ENCODE measurements at places on chromosomes 7 and 10.

DNA sequence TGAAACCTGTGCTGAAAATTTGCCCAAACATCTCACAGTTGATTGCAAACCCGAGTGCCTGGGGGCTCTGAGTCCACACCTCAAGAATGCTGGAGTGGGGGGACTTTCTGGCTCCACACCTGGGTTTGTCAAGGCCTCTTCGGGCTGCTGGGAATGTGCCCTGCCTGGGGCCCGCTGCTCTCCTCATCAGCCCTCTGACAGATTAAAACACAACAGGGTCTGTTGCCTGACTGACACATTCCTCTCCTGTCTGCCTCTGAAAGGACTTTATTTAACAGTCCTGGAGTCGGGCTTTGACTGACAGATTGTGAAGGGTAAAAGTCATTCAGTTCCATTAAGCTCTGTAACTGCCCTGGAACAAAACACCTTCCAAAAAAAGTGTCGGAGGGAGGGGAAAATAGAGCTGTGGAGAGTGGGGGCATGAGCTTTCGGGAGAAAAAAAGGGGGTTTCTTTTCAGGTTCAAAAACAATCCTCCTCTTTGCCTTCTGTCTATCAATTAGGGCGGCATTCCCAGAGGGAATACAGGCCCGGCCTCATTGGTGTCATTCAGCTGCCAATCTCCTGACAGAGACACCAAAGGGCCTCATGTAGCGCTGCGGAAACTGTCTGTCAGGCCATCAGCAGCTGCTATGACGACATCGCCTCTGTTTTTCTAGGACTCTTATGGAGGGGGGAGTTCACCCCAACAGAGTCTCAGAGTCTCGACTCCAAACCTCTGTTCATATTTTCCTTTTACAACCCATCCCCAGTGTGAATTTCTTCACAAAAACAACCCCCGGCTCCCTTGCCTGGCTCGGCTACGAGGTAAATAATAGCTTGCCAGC, 398.8 kb upstream of the NFE2L3 start:
- DNase-seq = no peak

GRCh38 chr7:82057476-82057875, 287.6 kb upstream of the HGF start:
- DNase-seq = no peak

DNA sequence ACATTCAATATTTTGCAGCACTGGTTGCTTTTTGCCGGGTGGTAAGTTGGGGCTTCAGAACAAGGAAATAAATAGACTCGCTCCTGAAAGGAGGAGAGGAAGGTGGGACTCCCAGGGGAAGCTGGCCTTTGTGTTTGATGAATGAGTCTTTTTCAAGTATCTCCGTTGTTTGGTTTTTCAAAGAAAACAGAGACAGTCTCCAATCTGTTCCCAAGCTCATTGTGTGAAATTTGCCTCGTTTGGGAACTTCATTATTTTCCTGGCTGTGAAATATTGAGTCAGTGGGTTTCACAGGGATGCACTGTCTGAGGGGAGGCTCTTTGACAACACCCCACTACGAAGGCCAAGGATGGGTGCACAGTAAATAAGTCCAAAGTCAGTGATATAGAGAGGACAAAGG, 38.7 kb upstream of the KIAA1217 start:
- DNase-seq = no peak

DNA sequence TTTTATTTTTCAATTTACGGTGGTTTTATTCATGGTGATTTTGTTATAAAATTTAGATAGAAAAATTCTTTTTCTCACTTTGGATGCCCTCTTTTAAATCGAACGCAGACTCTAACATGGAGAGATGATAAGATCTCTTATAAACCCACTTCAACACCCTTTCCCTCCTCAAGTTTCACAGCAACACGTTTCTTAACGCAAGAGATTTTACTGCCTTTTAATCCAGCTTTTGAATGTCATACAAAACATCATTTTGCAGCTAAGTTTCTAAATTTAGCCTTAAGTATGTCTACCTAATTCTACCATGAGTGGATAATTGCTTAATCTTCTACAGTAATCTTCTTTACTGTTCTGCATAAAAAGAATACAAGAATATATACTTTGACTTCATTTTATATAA, 70.0 kb downstream of the SEMA3C start:
- no peak for DNase-seq

DNA sequence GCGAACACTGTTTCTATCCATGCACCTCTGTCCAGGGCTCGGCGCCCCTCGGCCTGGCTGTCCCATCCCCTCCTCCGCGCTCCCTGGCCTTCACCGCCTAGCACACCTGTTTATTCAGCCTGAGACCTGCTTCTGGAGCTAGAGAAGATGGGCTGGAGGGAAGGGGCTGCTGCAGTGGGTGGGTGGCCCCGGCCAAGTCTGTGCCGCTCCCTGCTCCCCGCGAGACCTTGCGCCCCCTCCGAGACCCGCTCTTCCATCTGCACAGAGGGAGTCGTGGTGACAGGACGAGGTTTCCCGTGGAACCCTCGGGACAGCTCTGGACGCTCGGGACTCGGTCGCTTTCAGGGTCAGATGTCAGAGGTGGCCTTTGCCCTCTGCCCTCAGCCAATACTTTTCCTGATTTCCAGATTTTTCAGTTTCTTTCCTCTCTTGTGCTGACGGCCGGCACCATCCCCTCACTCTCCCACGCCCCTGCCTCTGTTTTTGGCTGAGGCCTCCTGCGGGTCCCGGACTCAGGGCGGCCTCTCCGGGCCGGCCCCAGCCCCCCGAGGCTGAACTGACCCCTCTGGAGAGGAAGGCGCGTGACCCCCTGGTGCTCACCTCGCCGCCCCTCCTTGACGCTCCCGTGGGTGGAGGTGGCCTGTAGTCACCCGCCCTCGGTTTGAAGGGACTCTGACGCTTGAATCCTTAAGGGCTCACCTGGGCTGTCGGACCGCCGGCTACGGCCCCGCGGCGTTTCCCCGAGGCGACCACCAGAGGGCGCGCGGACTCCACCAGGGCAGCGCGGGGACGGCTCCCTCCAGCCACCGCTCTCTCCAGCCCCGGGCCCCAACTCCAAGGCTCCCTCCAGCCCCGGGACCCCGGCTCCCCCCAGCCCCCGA, 15.6 kb downstream of the SHH start:
- no peak for DNase-seq

DNA sequence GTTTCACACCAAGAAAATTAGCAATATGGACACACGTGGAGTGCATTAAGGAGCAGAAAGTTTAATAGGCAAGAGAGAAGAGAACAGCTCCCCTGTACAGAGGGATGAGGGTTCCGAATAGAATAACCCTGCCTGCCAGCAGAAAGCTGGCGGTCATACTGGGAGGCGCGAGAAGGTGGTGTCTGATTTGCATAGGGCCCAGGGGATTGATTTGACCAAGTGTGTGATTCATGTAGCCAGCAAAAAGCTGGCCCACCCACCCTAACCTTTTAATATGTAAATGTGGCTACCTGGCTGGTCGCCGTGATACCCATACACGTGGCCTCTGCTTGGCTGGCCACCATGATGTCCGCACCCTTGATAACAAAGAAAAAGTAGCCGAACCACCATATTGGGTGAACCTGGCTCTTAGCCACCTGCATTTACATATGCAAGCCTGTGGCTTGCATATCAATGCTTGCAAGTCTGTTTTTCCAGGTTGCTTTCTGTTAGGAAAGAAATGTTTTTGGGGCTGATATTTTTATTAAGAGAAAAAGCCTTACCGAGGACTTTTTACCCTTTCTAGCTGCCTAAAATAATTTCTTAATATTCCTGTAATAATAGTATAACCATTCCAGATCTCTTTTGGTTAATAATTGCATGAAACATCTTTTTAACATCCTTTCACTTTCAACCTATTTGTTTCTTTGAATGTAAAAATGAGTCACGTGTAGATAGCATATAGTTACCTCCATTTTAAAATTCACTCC, 20.5 kb upstream of the VWDE start:
- no peak for DNase-seq

DNA sequence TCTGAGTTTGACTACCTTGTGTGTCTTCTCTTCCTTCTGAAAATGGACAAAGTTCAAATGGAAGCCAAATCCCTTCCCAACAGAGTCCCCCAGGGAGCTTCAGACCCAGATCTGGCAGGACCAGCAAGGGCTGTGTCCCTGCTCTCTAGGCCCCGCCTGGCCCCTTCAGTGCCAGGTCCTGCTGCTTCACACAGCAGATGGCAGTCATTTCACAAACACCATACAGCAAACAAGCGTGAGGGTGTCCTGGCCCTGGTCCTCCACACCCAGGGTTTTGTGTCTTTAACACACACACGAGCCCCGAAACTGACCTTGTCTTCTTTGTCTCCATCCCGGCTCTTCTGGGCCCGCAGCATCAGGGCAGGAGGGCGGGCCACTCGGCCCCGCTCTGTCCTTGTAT, 145.0 kb downstream of the TCERG1L start:
- DNase-seq = no peak

DNA sequence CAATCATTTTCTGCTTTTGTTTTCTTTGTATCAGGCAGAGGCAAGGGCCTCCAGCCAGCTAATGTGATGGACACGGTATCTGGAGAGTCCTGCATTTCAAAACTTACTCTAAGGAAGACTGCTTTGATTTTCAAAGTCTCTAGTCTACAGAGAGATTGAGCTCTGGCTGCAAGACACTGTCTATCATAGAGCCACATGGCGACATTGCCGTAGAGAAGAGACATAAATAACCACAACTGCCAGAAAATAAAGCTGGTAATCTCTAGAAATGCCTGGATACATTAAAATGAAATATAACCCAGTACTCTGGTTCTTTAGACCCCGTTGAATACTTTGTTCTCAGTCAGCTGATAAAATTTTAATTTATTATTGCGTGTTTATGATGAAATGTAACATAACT, 90.8 kb downstream of the OTUD1 start:
- no peak for DNase-seq

GRCh38 chr7:81030472-81030871, 111.6 kb upstream of the SEMA3C start:
- DNase-seq = no peak

GRCh38 chr7:105189859-105190492, 176.0 kb downstream of the KMT2E start:
- no peak for DNase-seq

- no peak for DNase-seq
Observed at GRCh38 chr7:116843378-116843777, 19.0 kb upstream of the CAPZA2 start.

DNA sequence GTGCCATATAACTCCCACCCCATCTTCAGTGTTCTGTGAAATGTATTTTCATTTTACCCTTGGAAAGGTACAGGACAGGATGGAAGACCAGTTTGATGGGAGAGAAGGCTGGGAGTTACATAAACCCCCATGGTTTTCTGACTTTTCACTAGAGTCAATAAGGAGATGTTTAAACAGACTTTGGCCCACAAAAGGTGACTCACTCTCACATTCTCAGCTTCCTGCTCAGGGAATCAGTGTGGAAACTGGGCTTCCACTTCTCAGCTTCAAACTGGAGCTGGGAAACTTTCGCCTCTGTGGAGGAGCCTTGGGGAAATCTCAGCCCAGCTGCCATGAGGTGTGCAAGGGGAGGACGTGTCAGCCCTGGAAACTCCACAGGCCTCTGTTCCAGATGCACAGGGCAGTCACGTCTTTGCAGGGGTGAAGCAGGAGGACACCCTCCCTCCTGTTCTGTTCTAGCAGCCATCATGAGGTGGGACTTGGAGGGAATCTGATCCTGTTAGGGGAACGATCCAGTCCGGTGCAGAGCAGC, 560.5 kb upstream of the GALNT17 start:
- DNase-seq = no peak

DNA sequence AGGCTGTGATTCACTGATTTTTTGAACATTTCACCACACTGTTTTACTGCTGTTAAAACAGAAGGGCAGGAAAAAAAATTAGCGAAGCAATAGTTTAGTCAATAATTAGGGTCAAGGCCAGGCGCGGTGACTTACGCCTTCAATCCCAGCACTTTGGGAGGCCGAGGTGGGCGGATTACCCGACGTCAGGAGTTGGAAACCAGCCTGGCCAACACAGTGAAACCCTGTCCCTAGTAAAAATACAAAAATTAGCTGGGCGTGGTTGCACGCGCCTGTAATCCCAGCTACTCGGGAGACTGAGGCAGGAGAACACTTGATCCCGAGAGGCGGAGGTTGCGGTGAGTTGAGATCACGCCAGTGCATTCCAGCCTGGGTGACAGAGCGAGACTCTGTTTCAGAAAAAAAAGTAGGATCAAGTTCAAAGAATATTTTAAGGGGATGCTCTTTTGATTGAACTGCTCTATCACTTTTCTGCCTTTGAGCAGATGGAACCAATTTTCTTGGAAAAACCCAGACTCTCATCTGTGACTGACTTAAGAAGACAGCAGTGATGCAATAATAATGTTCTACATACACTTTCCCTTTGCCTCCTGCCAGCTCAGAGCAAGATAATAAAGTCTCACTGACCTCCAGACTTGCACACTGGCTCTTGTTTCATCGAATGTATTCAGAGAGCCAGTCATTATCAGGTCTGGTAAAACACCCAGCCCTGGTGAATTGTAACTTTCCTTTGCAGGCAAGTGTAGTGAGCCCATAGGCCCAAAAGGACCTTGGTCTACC, 1.6 kb upstream of the PPA1 start:
- no peak for DNase-seq

DNA sequence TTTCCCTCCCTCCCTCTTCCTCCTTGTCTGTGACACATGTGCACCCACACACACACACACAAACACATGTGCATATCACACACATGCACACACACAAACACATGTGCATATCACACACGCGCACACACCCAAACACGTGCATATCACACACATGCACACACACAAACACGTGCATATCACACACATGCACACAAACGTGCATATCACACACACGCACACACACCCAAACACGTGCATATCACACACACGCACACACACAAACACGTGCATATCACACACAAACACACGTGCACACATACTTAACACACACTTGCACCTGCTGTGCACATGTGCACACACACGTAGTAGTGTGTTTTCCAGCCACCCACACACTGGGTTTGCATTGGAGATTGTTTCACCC, 29.4 kb upstream of the KNDC1 start:
- no peak for DNase-seq

DNA sequence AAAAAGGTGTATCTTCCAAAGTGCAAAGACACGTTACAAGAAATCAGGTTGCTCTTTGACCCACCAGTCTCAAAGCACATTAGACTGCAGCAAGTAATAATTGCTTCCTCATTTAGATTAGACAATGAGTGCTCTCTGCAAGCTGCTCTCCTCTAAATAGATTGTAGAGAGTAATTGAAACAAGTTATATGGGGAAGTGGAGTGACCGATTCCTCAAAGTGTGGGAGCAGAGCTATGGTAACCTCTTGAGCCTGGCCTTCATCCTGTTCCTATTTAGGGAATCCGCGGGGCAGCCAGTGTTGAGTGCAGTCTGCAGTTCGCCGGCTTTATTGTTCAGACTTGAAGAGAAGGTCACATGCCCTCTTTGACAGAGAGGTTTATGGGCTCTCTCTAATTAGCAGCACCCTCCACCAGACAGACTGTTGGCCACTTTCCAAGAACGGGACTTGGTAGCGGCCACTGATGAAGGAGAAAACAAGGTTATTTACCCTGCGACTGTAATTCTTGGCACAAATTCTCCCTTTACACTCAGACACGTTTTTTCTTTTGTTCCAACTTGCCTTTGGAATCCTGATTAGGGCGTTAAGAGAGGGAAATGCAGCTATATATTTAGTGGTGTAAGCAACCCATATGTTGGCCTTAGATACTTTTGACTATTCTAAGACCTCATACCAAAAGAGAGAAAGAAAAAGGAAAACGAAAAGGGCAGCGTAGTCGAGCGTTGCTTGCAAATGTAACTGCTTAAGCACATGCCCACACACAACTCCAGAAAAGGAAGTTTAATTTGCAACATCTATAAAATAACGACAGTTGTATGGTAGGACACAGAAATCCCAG, 107.5 kb downstream of the REEP3 start:
- no peak for DNase-seq

Data from smooth muscle cell of the brain vasculature (primary cell).